HT1080 (cell line): ENCODE measurements at places on chromosomes 3 and 15.
A peak's percentile ranks its signal among the peaks of the same experiment; 100 is the strongest.

DNA sequence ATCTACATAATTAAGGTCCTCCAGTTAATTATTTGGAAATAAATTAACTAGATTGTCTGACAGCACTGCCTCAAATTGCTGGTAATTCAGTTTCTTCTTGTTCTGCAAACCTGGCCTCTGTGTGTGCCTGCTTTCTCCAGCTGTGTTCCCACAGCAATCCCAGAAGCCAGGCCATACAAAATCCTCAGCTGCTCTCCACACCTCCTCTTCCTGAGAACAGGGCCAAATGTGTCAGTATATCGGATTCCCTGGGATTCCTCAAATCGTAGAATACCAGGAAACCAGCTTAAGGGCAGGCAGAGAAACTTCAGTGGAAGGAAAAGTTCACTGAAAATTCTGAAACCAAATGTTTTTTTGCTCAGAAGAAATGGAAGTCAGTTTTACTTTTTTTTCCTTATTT is 261.4 kb downstream of the ZMAT3 start:
- no peak for DNase-seq

DNA sequence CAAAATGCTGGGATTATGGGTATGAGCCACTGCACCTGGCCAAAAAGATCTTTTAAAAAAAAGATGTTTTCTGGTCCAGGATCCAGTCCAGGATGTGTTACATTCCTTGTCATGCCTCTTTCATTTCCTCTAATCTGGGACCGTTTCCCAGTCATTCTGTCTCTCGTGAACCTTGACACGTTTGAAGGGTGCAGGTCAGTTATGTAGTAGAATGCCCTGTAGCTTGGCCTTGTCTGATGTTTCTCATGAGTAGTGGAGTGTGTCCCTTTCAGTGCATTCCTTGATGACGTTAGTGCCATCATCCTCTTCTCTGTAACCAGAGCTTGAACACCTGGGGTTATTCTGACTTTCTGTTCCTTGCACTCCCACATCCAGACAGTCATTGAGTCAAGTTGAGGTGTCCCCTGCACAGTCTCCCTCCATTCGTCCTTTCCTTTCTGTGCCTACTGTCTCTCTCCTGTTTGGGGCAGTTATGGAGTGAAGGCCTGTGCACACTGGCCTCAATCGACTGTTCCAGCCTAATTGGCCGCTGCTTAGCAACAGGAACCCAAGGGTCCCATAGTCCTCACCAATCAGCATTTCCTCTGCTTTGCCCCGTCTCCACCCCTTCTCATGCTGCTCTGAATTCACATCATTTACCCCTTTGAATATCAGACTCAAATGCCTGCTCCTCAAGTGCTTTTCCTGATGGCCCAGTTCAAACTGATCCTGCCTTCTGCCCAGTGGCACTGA is 5.5 kb downstream of the FAM81A start:
- no peak for DNase-seq

- no peak for DNase-seq
Observed at GRCh38 chr3:157428853-157429252, 7.8 kb upstream of the PTX3 start.

DNA sequence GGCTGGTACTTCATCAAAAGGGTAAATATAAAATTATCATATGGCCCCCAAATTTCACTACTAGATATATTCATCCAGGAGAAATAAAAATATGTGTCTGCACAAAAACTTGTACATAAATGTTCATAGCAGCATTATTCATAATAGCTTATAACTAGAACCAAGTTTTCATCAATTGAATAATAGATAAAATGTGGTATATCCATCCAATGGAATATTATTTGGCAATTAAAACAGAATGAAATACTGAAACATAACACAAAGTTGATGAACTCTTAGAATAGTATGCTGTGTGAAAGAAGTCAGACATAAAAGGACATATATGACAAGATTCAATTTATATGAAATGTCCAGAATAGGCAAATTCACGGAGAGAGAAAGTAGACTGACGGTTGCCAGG is 389.3 kb upstream of the ADAMTS9 start:
- no peak for DNase-seq

DNA sequence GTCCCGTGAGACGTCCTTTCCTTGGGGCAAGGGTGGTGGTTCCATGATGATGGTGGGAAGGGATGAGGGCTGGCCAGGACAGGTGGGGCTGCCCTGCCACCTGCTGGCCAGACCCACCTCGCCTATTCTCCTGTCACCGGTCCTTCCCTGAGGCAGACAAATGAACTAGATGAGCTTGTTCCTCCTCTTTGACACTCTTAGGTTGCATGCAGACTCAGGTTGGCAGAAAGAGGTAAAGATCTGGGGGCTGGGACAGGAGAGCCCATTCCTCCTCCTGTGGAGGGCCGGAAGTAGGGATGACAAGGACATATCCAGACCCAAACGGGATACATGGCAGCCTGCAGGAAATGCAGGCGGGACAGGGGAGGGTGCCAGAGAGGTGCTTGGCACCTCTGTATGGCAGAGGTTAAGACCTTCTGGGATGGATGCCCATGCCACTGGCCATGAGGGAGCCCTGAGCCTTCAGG is 38.6 kb downstream of the ACSBG1 start:
- DNase-seq, result peak; percentile 34

DNA sequence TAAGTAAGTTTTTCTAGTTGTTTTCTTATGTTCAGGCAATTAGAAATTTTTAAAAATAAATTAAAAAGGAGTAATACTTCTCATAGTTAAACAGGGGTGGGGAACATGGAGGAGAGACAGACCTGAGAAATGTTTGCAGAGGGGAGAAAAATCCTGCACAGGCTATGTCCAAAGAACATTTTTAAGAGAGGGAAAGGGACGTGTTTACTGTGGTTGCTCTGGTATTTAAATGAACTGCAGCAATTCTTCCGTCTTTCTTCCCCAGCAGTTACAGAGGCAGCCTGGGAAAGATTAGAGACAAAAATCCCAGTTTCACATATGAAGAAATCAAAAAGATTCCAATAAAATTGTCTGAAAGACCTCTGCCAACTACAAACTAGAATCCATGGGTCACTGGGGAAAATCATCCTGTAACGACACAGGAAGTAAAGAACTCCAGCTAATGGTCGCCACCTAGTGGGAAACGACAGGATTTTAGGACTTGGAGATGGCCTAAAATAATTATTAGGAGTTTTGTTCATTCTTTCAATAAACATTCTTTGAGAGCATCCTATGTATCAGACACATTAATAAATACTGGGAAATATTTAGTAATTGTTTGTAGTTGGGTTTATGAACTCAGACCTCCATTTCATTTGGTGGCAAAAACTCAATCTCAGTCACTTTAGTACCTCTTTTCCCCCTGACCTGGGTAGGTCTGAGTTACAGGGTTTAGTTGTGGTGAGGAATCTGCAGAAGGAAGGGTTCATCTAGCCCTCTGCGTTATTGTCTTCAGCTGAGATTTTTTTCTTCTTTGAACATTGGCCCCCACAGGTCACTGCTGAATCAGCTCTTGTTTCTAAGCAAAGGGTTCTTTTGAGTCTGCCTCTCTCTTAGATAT is 69.9 kb upstream of the GOLIM4 start:
- peak; percentile 60 for DNase-seq

DNA sequence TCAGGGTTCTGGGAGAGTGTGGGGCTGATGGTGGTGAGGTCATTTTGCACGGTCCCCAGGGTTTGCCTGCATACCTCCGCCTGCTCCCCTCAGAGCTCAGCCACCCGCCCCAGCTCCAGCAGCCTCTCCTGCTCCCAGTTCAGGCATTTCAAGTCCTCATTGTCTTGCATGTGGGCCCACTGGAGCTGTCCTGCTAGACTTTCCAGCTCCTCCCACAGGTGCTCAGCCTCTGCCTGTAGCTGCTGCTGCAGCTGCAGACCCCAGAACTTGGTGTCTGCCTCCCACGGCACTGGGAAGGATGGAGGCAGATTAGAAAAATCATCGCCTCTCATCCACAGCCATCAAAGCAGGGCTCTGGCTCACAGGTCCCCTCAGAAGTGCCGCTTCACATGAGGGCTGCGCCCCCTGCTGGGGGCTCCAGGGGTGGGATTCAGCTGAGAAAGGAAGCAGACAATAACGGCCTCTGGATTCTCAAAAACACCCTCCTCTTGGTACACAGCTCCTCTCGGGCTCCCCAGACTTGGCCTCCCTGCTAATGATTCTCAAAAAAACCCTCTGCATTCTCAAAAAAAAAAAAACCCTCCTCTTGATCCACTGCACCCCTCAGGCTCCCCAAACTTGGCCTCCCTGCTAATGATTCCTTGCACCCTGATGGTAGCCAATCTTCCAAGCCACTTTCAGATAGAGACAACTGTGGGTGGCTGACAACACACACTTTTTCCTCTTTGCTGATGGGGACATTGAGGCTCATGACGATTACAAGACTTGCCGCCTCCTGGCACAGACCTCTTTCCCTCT is 89.3 kb upstream of the C2CD4B start:
- peak; percentile 43 for DNase-seq

GRCh38 chr3:23945663-23945912 is 502 bp downstream of the NR1D2 start:
- DNase-seq, result no peak

GRCh38 chr15:22958487-22959280 is 21.5 kb downstream of the CYFIP1 start:
- no peak for DNase-seq

DNA sequence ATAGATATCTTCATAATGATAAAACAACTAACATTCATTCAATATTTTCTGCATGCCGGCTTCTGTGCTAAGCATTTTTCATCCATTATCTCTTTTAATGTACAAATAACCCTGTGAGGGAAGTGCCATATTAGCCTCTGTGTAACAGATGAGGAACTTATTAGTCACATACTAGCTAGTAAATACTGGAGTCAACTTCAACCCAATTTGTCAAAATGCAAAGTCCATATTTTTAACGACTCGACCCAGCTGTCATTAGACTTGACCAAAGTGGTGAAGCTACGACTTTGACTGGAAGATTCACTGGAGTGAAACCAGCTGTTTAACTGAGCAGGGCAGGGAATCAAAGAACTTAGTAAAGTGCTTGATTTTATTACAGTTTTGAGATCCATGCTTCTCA is 41.6 kb downstream of the PARP15 start:
- no peak for DNase-seq

DNA sequence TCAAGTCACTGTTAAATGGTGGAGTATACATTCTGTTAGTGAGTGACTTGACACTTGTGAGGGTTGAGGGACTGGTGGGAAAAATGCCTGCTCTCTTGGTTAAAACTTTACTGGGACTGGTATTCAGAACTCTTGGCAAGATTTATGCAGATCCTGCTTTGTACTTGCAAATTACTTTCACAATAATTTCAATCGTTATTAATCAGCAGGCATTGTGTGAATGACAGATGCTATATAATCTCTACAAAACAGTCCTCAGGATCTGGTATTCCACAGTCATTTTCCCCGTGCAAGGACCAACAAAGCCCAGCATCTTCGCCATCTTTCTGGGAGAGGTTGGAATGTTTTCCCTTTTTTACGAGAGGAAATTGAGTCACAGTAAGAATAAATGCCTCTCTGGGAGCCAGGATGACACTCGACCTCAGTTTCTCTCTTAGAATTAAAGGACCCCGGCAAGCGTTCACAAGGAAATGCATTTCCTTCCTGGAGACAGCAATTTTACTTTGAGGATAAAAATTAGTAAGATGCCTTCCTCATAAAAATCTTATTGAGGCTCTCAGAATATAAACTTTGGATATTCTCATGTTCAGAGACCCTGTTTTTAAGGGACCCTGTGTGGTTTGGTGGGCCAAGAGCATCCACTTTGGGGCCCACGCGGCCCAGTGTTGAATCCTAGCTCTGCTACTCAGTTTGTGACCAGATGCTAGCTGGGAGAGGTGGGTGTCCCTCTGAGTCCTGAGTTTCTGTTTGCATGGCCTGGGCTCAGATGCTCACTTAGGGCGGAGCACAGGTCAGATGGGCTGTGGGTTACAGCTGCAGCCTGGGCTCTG is 45.3 kb upstream of the PLCL2 start:
- DNase-seq, result peak; percentile 36

DNA sequence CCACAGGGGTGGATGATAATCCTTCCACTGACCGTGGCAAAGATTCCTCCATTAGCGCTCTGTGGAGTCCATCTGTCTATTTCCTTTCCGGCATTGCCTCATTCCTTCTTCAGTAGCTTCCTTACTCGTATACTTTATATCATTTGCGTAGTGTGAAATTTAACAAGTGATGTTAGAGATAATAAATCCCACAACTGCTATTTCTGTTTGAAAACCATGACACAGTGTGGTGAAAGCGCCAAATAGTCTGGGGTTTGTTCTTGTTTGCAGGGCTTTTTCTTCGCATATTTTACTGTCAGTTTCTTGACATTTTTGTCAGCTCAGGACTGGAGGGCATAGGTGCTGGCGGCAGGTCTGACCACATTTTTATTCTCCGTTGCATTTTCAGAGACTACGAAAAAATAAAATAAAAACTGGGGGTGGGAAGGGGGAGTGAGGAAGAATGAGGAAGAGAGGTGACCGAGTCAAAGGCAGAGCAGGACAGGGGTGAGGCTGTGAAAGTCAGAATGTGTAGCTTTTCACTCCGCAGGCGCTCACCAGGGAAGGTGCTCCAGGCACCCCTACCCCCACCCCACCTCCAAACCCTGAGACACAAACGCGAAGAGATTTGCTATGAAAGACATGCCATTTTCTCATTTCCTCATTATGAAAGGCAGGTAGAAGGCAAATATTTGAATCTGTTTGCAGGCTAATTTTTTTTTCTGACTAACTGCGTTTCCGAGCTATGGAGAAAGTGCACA is 965.0 kb downstream of the MCTP2 start:
- DNase-seq, result no peak

- DNase-seq, result peak; percentile 77
Observed at GRCh38 chr3:36893137-36893557, 51.7 kb downstream of the TRANK1 start.

GRCh38 chr15:70240082-70240481 is 142.4 kb upstream of the TLE3 start:
- DNase-seq, result no peak

DNA sequence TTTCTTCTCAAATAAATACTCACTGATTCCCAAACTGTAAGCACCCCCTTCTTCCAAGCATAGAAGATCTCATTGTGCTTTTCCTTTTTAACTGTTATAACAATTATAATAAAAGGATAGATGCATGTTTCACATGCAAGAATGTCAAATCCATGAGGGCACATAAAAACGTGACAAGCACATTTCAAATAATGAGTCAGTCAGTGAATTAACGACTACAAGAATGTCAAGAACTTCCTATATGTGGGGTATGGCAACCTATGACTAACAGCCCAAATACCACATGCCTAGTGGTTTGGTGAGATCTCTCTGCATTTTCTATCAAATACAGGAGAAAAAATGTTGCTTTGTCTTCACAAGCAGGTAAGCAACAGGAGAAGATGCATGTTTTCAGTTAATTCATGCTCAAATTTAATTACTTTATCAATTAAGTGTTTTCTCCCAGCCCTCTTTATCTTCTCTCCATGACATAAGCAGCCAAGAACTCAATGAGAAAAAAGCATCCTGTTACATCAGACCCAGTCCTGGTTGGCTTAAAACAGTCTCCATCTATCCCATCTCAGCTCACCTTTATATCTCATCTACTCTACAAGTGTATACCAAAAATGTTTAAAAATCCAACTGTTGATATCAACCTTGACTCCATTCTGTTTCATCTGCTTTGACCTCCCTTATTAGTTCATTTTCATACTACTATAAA is 181.5 kb upstream of the LMCD1 start:
- peak; percentile 89 for DNase-seq
